ENCODE measurements at places on chromosomes 6 and 20.

- peak; percentile 96 for DNase-seq
Measured at GRCh38 chr6:80165143-80165542, 58.7 kb downstream of the BCKDHB start.

DNA sequence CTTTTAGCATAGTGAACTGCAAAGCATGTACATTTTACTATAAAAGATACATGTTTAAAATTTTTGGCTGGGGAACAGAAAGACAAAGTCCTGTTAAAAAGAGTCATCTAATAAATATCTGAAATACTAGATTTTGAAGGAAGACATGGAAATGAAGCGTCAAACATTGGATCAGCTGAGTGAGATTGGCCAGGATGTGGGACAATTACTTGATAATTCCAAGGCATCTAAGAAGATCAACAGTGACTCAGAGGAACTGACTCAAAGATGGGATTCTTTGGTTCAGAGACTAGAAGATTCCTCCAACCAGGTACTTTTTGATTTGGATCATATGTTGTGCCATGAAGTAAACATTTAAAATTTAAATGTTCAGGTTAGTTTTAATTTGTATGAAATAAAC is 162.3 kb downstream of the UTRN start:
- peak; percentile 60 for DNase-seq

DNA sequence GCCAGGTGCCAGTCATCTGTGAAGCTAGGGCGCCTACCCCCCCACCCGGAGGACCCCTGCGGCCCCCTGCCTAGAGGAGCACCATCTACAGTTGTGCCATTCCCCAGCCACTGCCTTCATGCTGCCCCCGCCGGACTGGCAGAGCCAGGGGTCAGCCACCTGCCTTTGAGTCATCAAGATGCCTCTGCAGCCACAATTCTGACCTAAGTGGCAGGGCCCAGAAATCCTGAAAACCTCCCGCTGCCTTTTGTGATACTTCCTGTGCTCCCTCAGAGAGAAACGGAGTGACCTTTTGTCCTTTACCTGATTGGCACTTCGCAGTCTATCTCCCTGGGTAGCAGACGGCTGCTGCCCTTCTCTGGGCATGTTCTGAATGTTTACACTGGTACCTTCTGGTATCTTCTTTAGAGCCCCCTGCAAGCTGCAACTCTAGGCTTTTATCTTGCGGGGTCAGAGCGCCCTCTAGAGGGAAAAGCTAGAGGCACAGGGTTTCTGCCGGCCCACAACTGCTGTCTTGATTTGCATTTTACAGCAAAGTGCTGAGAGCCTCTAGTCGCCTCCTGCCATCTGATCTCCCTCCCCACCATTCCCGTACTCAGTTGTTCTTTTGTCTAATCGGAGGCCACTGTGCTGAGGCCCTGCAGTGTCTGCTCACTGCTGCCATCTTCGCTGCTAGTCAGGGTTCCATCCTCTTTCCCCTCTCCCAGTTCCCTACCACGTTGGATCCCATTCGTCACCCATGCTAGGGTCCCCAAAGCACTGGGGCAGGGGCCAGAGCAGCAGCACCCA is 26.9 kb downstream of the SPATA2 start:
- DNase-seq: peak; percentile 79

GRCh38 chr6:123925350-123925749 is 121.7 kb downstream of the NKAIN2 start:
- DNase-seq: peak; percentile 49

DNA sequence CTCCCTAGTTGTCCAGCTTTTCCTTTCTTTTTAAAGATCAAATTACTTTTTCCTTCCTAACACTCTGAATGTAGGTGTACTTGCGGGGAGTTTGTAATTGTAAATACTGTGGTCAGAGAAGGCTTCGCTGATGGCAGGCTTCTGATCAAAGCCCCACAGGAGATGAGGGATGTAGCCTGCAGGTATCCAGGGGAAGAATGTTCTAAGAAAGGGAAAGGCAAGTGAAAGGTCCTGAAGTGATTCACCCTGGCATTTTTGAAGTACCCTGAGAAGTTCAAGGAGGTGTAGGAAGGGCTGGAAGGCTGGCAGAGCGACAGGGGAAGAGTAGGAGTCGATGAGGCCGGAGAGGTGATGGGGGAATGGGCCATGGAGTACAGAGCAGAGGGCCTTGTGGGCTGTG is 38.2 kb upstream of the CCN6 start:
- no peak for DNase-seq

DNA sequence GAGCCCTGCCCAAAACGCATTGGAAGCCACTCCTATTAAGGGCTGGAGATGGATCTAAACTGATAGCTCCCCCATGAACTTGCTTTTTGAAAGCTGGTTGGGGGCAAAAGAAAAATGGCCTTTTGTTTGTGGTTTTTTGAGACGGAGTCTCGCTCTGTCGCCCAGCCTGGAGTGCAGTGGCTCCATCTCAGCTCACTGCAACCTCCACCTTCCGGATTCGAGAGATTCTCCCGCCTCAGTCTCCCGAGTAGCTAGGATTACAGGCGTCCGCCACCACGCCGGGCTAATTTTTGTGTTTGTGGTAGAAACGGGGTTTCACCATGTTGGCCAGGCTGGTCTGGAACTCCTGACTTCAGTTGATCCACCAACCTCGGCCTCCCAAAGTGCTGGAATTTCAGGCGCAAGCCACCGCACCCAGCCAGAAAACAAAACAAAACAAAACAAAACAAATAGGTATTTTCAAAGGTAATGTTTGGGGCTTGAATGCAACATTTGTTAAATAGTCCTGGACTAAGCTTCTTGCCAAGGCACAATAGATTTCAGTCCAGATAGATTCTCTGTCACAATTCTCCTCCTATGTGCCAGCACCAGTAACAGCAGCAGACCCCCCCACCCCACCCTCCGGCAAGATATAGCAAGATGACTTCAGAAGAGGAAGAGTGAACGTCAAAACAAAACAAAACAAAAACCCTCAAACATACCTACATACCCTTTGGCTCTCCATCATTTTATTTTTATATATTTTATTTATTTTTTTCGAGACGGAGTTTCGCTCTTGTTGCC is 26.5 kb upstream of the ABT1 start:
- DNase-seq: no peak

GRCh38 chr20:14860410-14860814 is 523.0 kb upstream of the FLRT3 start:
- no peak for DNase-seq

- no peak for DNase-seq
Measured at GRCh38 chr20:42530855-42531448, 658.8 kb downstream of the PTPRT start.

DNA sequence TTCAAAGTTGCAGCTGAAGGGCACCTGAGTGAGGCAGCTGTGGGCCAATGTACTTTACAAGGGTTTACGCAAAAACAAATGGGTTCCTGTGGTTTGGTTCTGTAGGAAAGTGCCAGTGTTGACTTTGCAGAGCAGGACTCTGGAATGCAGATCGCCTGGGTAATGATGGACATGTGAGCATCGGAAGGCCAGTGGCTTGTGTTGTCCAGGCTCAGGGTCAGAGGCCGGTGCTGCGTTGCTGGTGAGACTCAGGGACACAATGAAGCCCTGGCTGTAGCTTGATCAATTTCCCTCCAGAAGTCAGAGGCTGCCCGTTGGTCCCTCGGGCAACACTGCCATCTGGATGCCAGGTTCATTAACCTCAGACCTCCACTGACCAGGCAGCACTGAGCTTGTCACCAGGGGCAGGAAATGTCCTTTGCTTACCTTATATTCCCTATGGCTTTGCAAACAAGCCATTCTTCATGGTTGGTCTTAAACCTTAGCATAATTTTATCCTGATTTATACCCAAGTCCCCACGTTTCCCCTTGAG is 753.4 kb downstream of the QKI start:
- no peak for DNase-seq

DNA sequence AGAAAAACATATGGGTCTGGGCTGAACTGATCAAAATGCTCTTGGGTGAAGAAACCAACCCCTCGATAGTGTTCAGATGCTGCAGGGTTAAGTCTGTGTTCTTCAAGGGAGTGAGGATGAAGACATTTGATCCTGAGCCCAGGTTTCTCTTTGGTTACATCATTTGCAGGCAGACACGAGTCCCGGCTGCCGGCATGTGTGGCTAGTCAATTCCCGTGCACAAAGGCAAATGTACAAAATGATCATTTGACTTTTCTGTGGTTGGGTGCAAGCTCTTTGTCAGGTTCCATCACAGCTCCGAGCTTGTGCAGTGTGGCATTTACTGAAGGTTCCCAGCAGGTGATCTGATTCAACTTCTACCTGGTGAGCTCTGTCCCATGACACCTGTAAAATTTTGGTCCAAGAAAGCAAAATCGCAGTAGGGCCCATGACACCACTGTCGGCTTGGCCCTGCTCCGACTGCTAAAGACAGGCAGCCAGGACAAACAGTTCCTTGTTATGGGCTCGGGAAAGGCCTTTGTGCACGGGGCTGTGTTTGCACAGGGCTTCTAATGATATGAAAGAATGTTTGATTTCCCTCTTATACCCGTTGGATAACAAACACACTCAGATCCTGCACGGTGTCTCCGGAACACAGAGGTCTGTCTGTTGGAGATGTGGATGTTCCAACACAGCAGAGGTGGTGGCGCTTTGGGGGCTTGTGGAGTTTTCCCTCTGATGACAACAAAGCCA is 46.9 kb downstream of the GJA10 start:
- DNase-seq: no peak

GRCh38 chr20:43015566-43015965 is 174.1 kb downstream of the PTPRT start:
- no peak for DNase-seq

DNA sequence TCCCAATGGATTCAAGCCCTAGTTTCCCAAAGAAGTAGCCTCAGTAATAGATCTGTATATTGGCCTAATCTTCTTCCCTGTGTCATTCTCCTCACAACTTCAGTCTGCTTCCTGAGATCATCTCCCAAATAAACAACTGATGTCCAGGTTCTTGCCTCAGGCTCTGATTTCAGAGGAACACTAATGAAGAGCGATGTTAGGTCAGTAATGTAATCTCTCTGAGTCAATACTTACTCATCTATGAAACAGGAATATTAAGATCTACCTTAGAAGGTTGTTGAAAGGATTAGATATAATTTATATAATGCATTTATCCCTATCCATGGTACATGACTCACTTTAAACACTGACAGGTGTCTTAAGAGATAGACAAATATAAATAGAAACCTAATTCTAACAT is 246.0 kb upstream of the FLRT3 start:
- peak; percentile 46 for DNase-seq
